Kidney tubule cell (primary cell): ENCODE measurements at places on chromosomes 1 and 21.

GRCh38 chr1:30613188-30613587, 110.2 kb downstream of the MATN1 start:
- DNase-seq, result no peak

- peak; percentile 21 for DNase-seq
Measured at GRCh38 chr1:154574716-154575115, 7.1 kb downstream of the CHRNB2 start.

DNA sequence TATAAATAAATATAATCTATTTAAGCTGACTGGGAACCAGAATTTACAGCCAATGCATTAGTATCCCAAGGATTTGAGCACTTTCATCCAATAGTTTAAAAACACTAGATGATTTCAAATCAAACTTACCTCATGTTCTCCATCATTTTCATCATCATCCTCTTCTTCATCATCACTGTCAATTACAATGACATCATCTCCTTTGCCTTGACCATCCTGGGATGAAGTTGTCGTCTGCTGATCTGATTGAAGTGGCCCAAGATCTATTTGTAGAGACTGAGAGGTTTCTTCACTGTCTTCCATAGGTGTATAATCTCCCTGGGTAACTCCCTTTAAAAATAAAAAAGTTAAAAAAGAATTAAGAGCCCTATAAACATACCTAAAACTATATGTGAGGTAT, 47.7 kb downstream of the TPR start:
- no peak for DNase-seq

- DNase-seq, result no peak
Measured at GRCh38 chr1:15405106-15405850, 4.4 kb upstream of the EFHD2 start.

DNA sequence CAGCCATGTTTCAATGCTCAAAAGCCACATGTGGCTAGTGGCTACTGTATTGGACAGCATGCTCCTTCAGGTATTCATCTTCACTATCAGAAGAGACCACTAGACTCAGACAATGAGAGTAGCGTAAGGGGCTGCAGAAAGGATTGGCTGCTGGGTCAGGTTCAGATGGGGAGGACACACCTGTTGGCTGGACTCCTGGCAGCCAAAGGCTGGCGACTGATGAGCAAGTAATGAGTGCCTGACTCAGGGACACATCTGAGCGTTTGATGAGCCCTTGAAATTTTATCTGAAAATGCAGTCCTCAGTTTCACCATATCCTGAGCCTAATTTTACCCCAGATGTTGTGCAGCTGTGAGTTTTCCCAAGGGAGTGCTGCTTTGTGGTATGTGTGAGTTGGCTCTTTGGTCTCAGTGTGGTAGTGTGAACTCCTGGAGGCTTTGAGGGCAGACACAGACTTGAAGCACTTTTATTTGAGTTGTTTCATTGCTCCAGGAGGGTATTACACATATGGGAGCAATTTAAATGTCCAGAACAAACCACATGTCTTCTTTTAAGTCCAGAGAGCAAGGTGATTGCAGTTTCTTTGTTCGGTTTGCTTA, 9.6 kb downstream of the ST6GALNAC3 start:
- no peak for DNase-seq

DNA sequence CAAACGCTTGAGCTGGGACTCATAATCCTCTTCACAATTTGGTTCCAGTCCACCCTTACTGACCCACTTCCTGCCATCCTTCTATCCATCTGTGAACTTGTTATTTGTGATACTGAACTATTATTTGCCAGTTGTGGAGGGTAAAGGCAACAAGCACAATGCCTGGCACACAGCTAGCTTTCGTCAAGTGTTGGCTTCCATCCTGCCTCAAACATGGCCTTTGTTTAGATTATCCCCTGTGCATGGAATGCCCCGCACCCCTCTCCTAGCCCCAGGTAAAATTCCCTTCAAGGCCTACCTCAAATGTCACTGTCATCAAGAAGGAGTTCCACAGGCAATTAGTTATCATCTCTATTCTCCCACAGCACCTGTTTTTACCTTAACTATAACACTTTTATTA, 11.4 kb upstream of the CDCA8 start:
- DNase-seq, result no peak

GRCh38 chr21:38813547-38813946, 7.8 kb downstream of the ETS2 start:
- DNase-seq, result no peak

DNA sequence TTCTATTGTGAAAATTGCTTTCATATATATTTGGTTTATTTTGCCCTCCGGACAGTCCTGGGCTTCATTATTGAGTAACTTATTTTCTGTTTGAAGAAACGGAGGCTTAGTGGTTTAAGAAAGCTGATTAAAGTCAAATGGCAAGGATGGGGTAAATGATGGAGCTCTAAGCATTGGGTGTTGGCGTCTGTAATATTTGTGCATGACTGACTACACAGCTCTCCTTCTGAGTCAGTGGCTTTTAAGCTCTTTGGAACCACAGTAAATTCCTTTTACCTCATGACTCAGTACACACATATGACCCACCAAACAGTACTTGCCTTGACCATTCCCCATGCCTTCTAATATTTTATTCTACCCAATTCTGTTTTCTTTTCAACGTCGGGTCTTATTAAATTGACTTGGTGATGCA, 21.0 kb downstream of the B3GALT5 start:
- DNase-seq, result peak; percentile 97

DNA sequence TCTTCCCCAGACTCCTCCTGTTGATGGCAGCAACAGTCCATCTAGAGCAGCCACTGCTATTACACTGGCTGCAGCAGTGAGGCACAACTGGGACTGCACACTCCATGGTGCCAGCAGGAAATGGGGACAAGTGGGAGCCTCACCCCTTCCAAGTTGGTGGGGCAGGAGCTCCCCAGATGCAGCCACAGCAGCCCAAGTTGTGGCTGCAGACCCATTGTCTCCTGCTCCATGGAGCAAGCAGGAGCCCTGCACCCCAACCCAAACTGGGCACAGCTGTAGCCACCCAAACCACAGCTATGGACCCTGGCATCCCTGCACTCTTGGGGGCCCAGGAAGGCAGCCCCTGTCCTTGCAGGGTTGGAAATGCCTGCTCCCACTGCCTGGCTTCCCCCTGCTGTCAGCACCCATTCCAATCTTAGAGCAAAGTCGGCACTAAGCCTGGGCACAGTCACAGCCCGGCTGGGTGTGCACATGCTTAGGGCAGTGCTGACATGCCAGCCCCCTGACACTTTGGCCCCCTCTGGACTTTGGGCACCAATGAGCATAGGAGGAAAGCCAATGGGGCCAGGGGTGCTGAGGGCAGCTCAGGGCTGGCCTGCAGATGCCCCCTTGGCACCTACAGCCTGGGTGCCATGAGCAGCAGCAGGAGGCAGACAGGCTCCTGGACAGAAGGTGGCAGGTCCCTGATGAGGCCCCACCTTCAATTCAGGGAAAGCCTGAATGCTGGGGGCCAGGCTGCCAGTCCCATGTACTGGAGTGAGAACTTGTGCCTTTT, 44.0 kb downstream of the MATN1 start:
- DNase-seq, result no peak

- no peak for DNase-seq
Measured at GRCh38 chr1:31872658-31873636, 57.1 kb upstream of the SPOCD1 start.

DNA sequence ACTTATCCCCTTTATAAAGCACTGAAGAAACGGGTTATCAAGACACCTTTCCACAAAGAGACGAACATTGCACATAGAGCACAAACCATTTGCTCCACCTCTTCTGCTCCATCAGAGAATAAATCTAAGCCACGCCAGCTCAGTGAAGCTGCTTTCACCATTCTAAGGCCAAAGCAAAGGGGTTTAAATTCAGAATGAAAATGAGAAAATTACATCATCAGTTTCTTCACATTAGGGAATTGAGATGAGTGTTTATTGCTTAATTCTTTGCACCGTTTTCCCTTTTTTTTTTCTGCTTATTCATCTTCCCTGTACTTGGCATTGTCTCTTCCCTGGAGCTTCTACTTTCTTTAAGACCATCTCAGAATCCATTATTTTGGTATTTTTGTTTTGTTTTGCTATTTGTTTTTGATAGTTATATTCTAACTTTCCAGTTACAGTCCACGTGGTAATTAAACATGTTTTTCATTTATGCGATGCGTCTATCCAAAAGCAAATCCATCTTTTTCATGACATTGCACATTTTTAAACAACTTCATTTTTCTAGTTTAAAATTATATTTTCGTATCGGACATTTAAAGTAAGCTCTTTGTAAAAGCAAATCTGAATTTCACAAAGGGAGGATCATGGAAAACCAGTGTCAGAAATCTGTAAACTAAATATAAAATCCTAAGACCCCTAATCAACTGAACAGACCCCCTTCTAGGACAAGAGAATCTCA, 1.9 kb upstream of the OR2T34 start:
- DNase-seq, result no peak

DNA sequence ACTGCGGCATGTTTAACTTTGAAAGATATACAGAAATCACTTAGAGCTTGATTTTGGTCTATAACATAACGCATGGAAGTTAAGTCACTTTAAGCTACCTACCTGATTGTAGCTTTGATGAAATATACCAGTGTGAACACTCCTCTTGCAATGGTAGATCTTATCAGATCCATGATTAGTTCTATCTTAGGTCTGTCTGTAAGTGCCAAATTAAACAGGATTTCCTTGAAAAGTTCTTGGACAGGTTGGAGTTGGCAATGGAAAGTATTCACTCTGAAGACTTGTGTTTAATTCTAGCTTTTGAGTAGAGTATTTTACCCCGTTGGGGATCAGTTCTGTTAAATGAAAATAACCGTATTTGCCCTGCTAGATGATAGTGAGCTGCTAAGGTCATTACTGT, 4.1 kb upstream of the ADGRL4 start:
- DNase-seq, result no peak

- DNase-seq, result peak; percentile 64
Measured at GRCh38 chr1:31745096-31745945, 18.8 kb downstream of the ADGRB2 start.

DNA sequence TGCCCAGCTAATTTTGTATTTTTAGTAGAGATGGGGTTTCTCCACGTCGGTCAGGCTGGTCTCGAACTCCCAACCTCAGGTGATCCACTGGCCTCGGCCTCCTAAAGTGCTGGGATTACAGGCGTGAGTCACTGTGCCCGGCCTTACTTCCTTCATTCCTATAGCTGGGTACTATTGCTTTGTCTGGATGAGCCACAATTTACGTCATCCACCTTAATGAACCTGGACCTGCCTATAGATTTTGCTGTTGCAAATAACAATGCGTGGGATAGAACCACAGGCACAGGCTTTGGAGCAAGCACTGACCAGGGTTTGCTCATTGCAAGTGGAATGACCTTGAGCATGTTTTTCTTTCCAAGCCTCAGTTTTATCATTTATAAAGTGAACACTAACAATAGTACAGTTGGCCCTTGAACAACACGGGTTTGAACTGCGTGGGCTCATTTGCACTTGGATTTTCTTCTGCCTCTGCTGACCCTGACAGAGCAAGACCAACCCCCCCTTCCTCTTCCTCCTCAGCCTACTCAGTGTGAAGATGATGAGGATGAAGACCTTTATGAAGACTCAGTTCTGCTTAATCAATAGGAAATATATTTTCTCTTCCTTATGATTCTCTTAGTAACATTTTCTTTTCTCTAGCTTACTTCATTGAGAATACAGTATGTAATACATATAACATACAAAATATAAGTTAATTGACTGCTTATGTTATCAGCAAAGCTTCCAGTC, 33.3 kb upstream of the BECN2 start:
- no peak for DNase-seq

DNA sequence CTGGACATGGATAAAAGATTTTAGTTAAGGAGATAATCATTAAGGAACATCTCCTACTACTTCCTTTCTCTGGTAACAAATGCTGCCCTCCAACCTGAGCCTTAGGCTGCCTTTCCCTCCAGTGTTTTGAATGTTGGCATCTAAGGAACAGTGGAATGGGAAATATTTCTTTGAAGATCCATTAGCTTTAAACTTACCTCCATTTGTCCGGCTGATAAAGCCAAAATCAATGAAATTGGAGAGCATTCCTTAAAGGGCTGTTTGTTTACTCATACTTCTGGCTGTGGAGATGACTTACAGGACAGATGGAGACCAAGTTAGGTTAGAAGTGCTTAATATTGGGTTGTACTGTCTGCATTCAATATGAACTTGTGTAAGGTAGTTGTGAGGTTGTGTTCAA, 439.1 kb downstream of the PLA2G4A start:
- no peak for DNase-seq

- DNase-seq, result no peak
Measured at GRCh38 chr1:21755067-21755466, 27.9 kb downstream of the USP48 start.

DNA sequence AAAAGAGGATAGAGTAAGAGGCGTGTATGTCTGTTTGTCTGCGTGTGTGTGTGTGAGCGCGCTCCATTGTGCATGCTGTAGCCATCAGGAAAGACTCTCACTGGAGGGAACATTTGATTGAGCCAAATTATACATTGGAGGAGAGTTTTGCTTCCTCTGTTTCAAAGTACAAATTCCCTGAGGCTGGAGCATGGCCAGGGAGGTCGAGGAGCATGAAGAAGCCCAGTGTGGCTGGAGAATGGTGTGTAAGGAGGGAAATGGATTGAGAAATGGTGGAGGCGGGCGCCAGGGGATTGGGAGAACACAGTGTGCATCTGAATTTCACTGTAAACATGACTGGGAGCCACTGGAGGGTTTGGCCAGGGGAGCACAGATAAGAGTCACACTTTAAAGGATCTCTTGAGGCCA, 22.1 kb upstream of the EFNA1 start:
- DNase-seq, result no peak

- peak; percentile 39 for DNase-seq
Measured at GRCh38 chr1:12078938-12079861, 16.1 kb downstream of the TNFRSF8 start.

DNA sequence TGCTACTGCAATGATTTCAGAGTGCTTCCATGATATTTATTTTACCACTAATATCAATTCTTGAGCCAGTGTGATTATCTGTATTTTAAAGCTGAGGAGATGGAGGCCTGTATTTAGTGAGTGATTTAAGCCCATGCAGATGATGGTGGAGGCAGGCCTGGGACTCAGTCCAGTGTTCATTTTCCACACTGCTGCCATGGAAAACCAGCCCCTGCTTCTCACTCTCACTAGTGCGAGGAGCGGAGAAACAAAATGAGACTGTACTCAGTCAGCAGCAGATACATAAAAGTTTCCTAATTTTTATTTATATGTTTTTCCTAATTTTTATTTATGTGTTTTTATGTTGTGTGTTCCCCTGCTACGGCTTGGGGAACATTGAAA, 32.8 kb downstream of the LRRC8B start:
- no peak for DNase-seq

GRCh38 chr1:38962560-38962959, 20.9 kb upstream of the RHBDL2 start:
- DNase-seq, result peak; percentile 30

- no peak for DNase-seq
Measured at GRCh38 chr21:46057710-46058241, 40.1 kb upstream of the COL6A2 start.
